NCI-H1105 (cell line): ENCODE measurements at places on chromosomes 1 and 21.
A peak's percentile ranks its signal among the peaks of the same experiment; 100 is the strongest.

DNA sequence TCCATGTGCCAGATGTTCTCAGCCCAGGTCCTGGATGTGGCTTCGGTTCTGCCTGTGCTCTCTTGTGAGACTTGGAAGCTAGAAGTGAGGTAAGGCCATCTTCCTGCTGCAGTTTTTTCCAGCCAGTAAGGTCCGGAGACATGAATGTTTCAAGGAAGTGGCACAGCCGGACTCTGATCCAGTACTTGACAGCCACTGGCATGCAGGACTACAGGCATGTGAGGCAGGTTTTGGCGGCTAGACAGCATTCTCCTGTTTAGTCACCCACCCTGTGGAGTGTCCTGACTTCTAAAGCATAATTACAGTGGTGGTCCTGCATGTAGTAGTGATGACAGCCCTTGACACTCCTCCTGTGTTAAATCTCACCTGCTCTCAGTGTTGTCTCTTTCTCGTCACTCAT is 72.3 kb downstream of the TNFSF4 start:
- no peak for DNase-seq

- no peak for DNase-seq
Observed at GRCh38 chr1:88890791-88891317, 513 bp downstream of the GTF2B start.

- no peak for DNase-seq
Observed at GRCh38 chr1:11129649-11130390, 30.2 kb upstream of the EXOSC10 start.

DNA sequence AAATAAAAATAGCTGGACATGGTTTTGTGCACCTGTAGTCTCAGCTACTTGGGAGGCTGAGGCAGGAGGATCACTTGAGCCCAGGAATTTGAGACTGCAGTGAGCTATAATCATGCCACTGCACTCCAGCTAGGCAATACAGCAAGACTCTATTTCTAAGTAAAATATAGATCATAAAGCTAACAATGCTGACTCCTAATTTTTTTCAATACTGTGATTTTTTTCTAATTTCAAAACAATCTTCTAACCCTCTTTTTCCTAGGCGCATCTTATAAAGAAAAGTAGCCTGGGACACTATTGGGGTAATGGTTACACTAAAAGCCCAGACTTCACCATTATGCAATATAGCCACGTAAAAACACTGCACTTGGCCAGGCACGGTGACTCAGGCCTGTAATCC is 81.3 kb downstream of the PTPN14 start:
- DNase-seq, result no peak

DNA sequence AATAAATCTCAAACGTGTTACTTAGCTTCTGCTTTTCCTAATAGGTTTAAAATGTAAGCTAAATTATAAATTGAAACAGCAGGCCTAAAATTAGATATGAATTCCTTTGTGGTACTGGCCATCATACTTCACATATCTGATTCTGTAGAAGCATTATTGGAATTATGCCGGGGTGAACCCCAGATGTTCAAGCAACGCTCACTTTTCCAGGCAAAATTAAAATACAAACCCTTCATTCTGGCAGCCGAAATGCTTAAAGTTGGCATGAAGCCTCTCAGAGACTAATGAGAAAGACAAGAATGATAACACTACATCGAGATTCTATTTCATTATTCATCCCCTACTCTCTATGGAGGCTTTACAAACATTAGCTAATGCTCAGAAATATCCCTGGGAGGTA is 1352.7 kb upstream of the ADGRL2 start:
- no peak for DNase-seq

DNA sequence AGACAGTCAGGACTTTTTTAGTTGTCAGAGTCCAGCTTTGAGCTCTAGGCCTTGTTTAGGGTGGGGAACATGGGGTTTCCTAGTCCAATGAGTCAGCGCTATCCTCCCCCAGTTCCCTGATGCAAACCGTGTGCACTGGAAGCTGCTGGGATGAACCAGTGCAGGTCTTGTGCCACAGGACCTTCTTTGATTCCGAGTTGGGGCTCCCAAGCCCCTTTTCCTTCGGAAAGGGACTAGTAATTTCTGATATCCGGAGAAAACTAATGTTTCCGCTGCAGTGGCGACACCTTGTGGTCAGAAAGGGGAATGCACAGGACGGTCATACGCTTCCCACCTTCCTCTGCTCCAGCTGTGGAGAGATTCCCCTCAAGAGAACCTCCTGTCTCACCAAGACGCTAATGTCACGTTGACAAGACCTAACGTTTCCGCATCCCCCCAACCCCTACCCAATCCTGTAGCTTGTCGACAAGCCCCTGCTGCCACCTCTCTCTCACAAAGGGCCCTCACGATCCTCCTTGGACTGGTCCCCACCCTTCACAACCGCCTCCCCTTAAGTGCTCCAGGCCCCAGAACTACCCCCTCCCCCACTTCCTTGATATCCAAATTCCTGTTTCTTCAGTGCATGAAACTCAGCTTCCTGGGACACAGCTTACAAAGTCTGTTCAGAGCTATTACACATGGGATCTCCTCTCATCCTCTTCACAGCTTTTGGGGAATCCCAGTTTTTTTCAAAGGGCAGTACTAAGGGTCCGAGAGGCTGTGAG is 30.9 kb downstream of the GPA33 start:
- peak; percentile 72 for DNase-seq

GRCh38 chr1:182394055-182394775 is 2.6 kb upstream of the GLUL start:
- no peak for DNase-seq

DNA sequence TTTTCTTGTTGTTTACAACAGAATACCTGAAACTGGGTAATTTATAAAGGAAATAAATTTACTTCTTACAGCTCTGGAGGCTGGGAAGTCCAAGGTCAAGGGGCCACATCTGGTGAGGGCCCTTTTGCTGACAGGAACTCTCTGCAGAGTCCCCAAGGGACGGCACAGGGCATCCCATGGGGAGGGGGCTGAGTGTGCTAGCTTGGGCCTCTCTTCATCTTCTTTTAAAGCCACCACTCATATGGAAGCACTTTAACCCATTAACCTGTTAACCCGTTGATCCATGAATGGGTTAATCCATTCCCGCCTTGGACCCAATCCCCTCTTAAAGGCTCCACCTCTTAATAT is 76.3 kb downstream of the OBSCN start:
- DNase-seq, result no peak

DNA sequence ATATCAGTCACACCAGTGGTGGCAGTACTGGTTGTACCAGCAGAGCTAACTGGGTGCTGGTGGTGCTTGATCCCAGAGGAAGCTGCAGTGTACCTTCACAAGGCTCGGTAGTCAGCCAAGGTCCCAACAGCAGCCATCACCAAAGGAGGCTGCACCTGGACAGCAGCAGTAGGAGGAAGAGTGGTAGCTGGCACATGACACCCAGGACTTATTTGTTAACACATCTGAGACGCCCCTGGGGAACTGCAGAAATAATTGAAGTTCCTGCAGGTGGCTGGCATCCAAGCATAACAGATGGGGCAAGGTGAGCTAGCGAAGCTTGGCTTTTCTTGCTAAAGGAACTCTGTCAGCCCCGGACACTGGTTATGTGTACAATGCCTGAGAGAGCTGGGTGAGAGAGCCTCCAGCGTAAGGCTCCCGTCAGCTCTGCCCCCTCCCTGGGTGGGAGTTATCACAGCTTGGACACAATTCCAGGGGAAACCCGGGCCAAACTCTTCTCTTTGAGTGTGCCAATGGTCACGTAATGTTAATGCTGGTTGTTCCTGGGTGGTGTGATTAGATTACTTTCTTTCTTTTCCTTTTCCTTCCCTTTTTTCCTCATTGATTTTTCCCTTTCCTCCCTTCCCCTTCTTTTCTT is 29.1 kb upstream of the PARP1 start:
- peak; percentile 43 for DNase-seq

DNA sequence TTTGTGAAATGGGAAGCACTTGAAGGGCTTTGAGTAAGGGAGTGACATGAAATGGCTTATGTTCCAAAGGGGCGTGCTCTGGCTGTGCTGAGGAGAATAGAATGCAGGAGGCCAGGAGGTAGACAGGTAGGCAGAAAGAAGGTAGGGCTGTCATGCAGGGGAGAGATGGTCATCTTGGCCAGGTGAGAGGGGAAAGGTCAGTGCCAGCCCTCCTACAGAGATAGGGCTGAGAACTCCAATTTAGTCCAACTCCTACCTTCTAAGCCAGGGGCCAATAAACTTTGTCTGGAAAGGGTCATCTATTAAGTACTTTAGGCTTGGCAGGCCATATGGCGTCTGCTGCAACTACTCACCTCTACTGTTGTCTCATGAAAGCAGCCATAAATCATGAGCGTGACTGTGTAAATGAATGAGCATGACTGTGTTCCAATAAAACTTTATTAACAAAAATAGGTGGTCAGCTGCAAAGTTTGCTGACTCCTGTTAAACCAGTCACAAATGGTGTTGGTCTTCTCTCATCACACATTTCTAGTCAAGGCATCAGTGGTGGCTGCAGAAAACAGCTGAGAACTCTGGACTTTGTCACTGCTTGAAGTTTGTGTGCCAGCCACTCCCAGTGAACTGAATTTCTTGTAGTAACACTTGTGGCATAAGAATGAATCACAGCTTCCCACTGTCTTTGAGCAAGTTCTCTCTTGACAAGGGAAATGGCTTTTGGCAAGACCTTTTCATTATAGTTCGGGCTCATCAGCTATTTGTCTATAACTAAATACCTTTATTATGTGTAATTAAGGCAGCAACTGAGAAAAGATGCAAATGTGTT is 32.0 kb upstream of the CD2 start:
- no peak for DNase-seq

DNA sequence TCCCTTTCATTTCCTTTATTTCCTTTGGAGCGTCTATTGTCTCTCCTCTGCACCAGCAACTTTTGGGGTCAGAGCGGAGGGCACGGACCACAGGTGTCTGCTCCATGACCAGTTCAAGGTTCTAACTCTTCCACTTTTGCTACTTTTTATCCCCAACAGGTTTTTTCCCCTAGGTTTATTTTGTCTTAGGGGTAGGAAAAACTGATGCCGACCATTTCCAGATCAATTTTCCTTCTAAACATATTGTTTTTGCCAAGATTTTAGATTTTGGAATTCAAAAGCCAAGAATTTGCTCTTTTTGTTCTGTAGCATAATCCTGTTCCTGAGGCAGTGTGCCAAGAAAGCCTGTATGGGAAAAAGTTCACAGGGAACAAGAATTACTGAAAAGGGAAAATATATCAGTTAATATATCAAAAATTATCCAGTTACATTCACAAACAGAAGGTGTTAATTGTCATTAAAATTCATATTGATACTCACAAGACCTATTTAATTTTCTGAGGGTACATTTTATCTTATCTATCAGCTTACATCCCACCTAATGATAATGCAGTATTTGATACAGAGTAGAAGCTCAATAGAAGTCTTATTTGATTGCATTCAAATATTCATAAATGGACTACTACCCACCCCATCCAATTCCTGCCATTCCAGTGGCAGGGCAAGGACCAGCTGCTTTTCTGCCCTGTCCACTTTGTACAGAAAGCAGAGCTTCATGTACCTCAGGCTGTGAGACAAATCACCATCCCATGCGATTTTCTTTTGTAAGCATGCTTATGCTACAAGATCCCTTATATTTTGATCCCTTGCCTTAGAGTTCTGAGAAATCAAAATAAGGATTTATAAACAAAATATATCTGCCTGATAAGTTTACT is 31.2 kb downstream of the TSEN15 start:
- DNase-seq, result no peak

- DNase-seq, result no peak
Observed at GRCh38 chr1:173206816-173207568, at the start of gene TNFSF4. TSS of gene TNFSF4 (minus strand) at chr1:173207331. CDS start at chr1:173207176, 155 bp downstream.

DNA sequence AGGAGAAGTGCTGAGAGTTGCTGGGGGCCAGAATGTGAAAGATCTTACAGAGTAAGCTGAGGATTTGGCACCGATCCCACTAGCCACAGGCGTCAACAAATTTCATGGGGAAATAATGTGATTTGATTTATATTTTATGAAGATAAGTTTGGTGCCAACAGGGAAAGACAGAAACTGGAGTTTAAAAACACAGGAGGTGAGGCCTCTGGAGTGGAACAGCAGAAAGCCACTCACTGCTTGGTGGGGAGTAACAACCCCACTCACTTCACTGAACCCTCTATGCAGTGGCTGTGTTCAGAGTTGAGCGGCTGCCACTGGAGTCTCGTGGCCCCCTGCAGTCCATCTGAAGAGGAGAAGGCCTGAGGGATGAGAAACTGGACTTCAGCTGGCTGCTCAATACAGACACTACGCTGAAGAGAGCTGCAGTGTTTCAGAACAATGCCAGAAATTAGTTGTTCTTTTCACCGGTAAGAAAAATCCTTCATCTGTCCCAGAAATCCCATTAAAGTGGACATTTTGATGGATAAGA is 48.0 kb upstream of the RXRG start:
- DNase-seq, result no peak

- DNase-seq, result no peak
Observed at GRCh38 chr1:183206538-183207122, 20.6 kb downstream of the LAMC2 start.

GRCh38 chr1:154812877-154813276 is 57.2 kb downstream of the KCNN3 start:
- no peak for DNase-seq

- DNase-seq, result no peak
Observed at GRCh38 chr21:45531393-45532215, 10.6 kb downstream of the SLC19A1 start.

DNA sequence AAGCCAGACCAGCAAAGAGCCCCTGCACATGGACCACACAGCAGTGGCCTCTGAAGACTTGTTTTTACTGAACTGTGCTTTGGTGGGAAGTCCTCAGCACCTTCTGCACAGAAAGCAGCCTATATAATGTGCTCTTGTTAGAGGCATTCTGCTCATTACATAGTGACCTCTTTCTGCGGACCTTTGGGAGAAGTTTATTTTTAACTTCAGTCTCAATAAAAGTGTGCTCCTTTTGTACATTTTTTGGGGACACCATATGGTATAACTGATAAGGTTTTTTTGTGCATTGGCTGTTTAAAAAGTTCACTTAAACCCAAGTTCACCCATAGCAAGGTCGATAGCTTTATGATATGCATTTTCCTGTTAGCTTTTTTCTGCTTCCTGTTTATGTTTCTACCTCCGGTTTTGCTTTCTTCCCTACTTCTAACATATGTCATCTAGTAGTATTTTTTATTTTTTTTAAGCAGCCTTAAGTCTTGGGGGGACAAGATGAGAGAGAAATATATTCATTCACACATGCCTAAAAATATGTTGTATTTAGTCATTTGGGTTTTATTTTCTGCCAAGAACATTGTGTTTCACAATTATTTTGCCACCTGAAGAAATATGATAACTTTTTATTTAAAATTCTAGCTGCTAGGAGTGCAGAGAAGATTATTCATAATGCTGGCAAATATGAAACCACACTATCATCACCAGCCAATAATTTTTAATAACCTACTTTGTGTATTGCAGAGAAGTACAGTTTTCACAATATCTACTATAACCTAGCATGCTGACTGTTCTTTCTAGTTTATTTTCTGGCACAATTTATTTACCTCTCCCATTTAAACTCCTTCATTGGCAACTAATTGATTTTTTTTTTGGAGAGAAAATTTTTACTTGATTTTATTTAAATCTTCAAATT is 22.9 kb upstream of the SLC19A2 start:
- no peak for DNase-seq

DNA sequence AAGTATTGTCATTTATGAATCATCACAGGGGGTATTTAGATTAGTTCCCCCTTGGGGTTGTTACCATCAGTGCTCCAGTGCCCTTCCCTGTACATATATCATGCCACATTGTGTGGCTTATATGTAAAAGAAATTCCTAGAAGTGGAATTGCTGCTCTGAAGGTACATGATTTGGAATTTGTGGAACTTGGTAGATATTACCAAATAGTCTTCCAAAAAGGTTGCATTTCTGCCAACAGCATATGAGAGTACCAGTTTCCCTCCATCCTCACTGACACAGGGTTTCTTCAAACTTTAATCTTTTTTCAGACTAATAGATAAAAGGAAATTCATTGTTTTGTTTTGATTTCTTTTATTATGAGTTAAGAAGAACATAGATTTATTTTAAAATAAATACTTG is 41.3 kb downstream of the AKNAD1 start:
- no peak for DNase-seq
